Vagina (tissue), 2 donors: ENCODE measurements at places on chromosomes 13 and 19. TPM values are rescaled to one million over a fixed set of nuclear protein-coding genes. Genes with fewer than 3 reads are reported as not detected.

GRCh38 chr19:51317968-51318367 is 6.5 kb downstream of the IGLON5 start:
- DNase-seq = no peak

- DNase-seq = no peak
Observed at GRCh38 chr19:41449865-41450178, 6.9 kb downstream of the ERICH4 start.

GRCh38 chr13:111953546-111954178 is 113.3 kb upstream of the SOX1 start:
- peak; percentile 64 for DNase-seq

DNA sequence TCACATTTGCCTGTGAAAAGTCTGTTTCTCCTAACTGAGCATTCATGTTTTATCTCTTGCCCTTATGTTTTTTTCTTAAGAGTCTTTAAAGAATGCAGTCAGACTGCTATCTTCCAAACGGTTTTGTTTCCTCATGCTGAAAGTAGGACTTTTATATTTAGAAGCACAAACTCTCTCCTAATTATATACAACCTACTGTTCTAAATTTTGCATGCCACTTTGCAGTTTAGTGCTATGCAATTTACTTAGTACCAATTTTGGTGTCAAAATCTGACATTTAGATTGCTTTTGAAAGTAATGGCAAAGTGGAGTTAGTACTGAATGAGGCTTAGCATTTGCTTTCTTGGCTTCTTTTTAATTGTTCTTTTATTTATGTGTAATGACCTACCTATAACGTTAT is 55.1 kb upstream of the PCDH20 start:
- DNase-seq = no peak

DNA sequence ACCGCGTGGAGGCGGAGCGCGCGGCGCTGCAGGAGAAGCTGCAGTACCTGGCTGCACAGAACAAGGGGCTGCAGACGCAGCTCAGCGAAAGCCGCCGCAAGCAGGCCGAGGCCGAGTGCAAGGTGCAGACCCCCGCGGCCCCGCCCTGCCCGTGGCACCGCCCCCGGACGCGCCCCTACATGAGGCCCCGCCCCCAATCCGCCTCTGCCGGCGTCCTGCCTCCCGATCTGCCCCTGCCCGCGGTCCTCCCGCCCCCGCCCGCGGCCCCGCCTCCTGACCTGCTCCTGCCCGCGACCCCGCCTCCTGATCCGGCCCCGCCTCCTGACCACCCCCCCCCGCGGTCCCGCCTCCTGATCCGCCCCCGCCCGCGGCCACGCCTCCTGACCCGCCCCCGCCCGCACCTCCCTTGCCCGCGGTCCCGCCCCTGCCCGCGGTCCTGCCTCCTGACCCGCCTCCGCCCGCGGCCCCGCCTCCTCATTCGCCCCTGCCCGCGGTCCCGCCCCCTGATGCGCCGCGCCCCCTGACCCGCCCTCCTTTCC is 11.7 kb downstream of the PRR36 start:
- DNase-seq = no peak

DNA sequence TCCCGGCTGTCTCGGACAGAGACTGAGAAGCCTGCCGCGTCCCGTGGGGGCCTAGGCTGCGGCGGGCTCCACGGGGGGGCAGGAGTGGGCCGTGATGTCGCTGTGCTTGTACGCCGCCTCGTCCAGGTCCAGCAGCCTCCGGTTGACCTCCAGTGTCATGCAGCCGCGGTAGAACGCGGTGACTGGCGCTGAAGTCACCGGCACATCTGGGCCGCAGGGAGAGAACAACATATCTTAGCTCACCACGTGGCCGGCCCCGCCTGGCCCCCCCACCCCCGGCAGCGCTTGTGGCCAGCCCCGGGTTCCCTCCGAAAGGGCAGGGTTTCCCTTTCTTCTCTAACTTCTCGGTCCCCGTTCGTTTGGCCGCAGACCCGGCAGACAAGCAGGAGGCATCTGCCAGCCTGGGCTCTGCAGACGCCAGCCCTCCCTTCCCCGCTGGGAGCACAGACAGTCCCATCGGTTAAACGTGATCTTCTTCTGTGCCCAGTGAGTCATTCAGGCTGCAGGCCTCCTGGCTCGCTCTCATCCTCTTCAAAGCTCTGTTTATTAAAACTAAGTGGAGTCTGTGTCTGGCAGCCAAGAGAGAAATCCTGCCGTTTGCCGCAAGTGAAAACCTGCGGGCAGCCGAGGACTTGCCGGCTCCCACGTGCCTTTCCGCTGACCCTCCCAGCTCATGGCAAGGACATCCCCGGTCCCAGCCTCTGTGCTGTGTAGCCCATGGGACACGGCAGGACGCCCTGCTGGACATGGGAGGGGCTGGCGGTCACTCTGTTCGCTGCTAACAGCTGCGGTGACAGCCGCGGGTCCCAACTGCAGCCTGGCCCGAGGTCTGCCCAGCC is 42.8 kb downstream of the GAS6 start:
- DNase-seq = peak; percentile 98

DNA sequence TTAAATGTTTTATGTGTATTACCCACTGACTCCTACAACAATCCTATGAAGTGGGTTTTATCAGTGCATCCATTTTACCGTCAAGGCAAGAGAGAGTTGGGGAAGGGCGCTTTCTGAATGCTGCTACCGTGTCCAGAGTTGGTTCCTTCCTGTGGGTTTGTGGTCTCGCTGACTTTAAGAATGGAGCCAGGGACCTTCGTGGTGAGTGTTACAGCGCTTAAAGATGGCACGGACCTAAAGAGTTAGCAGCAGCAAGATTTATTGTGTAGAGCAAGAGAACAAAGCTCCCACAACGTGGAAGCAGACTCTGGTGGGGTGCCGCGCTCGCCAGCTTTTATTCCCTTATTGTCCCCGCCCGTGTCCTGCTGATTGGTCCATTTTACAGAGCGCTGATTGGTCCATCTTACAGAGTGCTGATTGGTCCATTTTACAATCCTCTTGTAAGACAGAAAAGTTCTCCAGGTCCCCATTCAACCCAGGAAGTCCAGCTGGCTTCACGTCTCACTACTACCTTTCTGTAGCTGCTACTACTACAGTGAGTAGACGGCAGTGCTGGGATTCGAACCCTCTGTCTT is 6.1 kb downstream of the OSCAR start:
- no peak for DNase-seq

- DNase-seq = no peak
Observed at GRCh38 chr19:39939556-39939955, 5.1 kb upstream of the FCGBP start.

DNA sequence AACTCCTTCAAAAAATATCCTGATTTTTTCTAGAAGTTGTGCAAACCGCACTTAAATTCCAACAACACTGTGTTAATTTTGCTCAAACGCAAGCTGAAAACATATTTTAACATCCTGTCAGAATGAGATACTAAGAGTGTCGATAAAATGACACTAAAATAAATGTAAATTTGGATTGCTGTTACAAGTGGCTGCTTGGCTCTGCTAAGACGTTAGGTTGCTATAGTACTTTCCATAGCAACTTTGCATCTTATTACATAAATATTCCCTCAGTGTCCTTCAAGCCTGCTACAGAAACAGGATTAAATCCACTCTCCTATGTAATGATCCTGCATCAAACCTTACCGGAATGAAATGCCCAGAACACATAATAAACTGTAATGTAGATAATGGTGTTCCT is 292.1 kb downstream of the DNAJC15 start:
- DNase-seq = no peak

- no peak for DNase-seq
Observed at GRCh38 chr13:36619535-36619934, 54.3 kb upstream of the SERTM1 start.

GRCh38 chr13:93398167-93399035 is 171.8 kb downstream of the GPC6 start:
- DNase-seq = no peak

GRCh38 chr13:45349438-45349837 is 8.5 kb upstream of the TPT1 start:
- no peak for DNase-seq

- DNase-seq = no peak
Observed at GRCh38 chr13:96780105-96780504, 214.2 kb downstream of the OXGR1 start.

DNA sequence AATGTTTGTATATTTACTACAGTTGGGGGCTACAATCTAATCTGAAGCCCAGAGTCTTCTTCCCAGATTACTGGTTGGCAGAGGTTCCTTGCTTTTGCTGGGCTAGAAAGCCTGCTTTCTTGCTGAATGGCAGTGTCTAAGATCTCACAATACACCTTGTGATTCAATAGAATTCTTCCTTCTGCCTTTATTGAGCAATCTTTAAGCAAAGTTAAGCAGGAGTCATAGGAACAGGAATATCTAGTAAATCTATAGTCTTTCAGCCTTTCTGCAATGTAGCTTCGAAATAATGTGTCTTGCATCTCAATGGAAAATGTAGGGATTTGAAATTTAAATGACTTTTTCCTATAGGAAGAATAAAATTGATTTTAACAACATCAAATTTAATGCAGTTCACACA is 346.1 kb downstream of the SLITRK1 start:
- no peak for DNase-seq

DNA sequence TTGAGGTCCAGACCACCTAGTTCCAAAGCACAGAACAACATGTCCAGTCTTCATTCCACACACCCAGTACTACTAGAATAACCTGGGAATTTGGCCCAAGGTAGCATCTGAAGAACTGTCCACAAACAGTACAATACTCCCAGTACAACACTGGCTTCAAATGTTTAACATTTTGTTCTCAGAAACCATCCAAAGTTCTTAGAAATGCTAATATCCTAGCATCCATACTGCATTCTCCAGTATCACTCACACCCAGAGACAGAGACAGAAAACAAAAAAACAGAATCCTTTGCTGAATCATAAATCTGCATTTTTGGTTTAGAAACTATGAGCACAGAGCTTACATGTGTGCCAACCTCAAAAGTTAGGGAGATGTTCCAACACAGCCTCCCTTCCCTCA is 490.8 kb downstream of the FOXO1 start:
- no peak for DNase-seq

DNA sequence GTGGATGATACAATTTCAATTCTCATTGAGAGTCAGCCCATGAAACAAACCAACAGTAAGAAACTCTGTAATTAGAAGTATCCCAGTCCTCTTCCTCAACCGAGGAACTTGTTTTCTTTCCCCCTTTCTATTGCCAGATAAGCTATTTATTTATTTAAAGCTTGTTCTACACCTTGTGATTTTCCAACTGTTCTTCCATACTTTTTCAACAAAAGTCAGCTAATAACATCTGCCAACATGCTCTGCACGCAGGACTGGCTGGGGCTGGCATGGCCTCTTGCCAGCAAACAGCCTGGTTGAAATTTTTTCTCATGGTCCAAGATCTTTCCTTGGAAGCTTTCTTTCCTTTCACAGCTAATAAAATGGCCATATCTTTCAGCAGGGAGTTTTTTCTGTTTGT is 2.9 kb upstream of the IRS2 start:
- no peak for DNase-seq

GRCh38 chr19:53947624-53948023 is 15.1 kb upstream of the CACNG8 start:
- no peak for DNase-seq

- no peak for DNase-seq
Observed at GRCh38 chr19:13066226-13066625, 36.4 kb downstream of the LYL1 start.

- DNase-seq = no peak
Observed at GRCh38 chr13:99540530-99540929, 39.3 kb downstream of the TM9SF2 start.

- no peak for DNase-seq
Observed at GRCh38 chr13:28199089-28199488, 60.7 kb downstream of the PAN3 start.

- no peak for DNase-seq
Observed at GRCh38 chr13:55577847-55578210, 1562.9 kb upstream of the PRR20A start.

DNA sequence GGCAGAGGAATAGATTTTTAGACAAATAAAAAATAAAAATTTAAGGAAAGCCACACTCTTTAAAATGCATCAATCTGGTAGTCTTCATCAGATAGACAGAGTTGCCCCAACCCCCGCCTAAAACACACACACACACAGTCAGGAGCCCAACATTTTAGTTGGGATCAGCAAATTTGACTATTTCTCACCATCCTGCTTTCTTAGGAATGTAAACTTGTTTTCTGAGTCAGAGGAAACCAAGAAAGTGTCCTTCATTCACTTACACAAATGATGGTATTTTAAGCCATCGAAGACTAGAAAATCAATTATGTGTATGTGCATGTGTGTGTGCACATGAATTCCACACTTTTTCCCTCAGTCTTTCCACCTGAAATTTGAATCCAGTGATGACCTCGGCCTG is 1657.5 kb downstream of the SLITRK1 start:
- no peak for DNase-seq

- no peak for DNase-seq
Observed at GRCh38 chr19:6577476-6578125, 13.3 kb downstream of the CD70 start.

DNA sequence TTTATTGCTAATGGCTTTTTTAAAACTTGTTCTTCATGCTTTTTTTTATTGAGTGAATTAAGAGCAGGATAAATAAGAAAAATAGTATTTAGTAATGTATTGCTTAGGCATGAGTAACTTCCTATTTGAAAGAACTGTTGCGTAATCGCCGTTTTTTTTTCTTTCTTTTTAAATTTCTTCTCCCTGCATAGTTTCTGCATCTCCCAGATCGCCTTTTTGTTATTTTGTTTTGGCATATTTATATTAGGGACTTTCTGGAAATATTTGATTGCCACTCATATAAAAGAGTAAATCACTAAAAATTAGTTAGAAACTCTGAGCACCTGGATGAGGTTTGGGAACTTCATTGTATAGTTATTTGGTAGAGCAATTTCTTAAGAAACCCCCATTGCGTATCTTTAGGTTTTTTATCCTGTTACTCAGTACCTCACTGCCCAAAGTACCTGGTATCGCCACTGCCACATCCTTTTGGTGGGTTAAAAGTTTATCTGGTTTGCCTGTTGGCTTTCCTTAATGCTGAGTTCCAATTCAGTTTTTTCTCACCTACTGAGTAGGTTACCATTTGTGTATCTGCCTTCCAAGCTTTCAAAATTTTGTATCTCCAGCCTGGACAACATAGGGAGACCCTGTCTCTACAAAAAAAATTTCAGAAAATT is 36.2 kb upstream of the LPAR6 start:
- DNase-seq = no peak

- DNase-seq = no peak
Observed at GRCh38 chr13:73062468-73062867, 3.7 kb downstream of the KLF5 start.

The DACH1 gene
- total RNA-seq = 7.9 TPM

The ZGLP1 gene
- total RNA-seq = 5.2 TPM

The CGB8 gene
- not detected for total RNA-seq

The BRSK1 gene
- 10.1 TPM for total RNA-seq

The GRIK5 gene
- total RNA-seq = 2.5 TPM

The TEX101 gene
- not detected for total RNA-seq

The POU4F1 gene
- not detected for total RNA-seq

The KL gene
- 1.7 TPM for total RNA-seq

The LGALS14 gene
- total RNA-seq = not detected

The PALM3 gene
- 0.98 TPM for total RNA-seq

The FXYD7 gene
- total RNA-seq = 3.4 TPM

The RASIP1 gene
- 31.2 TPM for total RNA-seq

The TIMM50 gene
- total RNA-seq = 65.3 TPM

The CLIP3 gene
- 31.9 TPM for total RNA-seq

The CLDND2 gene
- not detected for total RNA-seq

The SPIB gene
- total RNA-seq = not detected

The IL11 gene
- total RNA-seq = not detected

The NUP62 gene
- total RNA-seq = 38.5 TPM

The MATK gene
- total RNA-seq = 1.2 TPM
